Eye (tissue), 1 donor: ENCODE measurements at places on chromosomes 1 and 21.

GRCh38 chr1:6330410-6330911 is 63.1 kb downstream of the ACOT7 start:
- peak; percentile 57 for DNase-seq

- DNase-seq = no peak
These were observed 11.6 kb downstream of the PABPC4 start for GRCh38 chr1:39564941-39565340.

DNA sequence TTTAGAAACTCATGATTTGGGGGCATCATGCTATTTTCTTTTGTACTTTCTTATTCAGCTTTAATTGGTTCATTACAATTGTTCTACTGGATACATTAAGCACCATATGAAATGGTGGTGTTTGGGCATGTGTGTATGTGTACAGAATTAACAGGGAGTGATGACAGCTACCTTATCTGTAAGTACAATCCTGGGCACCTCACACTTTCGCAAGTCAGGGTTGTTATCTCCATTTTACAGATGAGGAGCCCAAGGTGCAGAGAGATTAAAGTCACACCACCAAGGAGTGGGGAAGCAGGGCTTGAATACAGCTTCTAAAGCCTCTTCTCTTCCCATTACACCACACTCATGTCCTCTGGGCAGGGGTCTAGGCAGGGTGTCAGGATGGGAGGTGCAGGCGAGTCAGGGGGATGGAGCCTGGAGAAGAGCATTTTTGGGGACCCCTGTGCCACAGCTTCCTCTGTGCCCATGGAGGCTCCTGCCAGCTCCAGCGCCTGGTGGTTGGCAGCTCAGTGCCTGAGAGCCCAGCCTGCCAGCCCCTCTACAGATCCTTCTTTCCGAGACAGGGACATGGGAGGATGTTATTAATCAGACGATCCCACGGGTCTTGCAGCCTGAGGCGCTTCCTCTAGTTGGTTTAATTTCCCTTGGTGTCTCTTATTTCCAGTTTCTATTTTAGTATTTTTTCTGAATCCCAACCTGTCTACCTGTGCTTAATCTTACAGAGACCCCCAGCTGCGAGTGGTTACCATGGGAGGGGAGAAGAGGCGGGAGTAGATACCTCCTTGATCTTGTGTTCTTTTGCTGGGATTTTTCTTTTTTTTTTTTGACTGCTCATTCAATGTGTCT is 126.2 kb upstream of the CD34 start:
- DNase-seq = peak; percentile 37

- no peak for DNase-seq
These were observed 44.9 kb upstream of the USP24 start for GRCh38 chr1:55259911-55260609.

DNA sequence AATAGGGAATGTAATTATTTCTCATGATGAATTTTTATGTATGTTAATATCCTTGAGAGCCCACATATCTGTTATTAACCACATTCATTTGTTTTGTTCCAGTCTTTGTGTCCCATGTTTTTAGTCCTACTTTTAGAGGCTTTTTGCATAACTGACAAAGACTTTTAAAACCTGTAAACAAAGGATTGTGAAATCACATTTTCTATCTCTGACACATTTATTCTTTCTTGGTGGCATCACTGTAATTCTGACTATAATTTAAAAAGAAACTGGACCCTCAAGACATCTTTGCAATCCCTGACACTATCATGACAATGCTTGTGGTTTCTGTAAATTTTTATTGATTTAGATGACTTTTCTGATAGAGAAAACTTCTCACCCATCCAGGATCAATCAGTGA is 313.1 kb downstream of the SIPA1L2 start:
- DNase-seq = no peak

DNA sequence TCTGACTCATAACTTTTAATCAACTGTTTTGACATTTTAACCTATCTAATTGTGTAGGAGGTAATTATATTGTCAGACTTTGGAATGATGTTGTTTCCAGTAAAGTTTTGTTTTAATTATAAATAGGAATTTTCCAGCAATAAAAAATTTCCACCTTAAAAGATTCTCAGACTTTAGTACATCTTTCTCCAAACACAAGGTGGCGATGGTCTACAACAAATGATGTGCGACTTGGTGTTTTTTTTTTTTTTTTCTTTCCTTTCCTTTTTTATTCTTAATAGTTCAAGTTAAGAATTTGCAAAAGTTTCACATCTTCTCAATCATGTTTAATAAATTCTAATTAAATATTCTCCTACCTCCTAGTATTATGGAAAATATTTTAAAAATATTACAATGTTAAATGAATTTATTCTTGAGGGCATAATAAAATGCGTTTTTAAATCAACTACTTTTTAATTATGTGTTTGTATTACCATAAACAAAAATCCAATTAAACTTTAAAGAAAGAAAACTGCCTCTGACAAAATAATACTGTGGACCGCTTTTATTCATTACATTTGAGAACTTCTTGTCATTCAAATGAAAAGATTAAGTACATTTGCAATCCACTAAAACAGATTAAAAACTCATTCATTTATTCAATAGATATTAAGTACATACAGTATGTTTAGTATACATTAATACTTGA is 4.4 kb upstream of the ADAMTS1 start:
- DNase-seq = peak; percentile 89

DNA sequence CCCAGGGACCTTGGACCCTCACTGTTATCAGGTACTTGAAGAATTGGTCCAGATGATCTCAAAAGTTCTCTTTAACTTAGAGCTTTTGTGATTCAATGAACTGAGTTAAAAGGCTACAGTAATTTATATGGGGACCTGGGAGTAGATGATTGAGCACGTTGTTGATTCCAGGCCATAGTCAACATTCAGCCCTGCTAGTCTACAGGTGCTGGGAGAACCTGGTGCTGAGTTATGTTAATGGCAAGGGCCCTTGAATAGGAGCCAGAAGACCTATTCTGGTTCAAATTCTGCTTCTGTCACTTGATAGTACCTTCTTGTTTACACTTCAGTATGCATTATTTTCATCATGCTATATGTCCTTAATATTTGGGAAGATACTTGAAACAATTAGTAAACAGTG is 11.2 kb downstream of the DYRK3 start:
- no peak for DNase-seq
